Heart left ventricle (tissue), 16 donors: ENCODE measurements at places on chromosomes 5 and 9. TPM values are rescaled to one million over a fixed set of nuclear protein-coding genes. Genes with fewer than 3 reads are reported as not detected.

The SLCO6A1 gene
- not detected for polyA plus RNA-seq

The SCAMP1 gene
- 6.9 TPM for polyA plus RNA-seq

The OSMR gene
- 4.2 TPM for polyA plus RNA-seq

The GCNT1 gene
- polyA plus RNA-seq: 0.76 TPM

The PCDHB7 gene
- polyA plus RNA-seq: 0.19 TPM

The ARID3C gene
- polyA plus RNA-seq: not detected

The C5orf63 gene
- polyA plus RNA-seq: 5.3 TPM

The FGD3 gene
- 1.6 TPM for polyA plus RNA-seq

The ZNF346 gene
- 4.4 TPM for polyA plus RNA-seq

The DYNC2I2 gene
- 65.7 TPM for polyA plus RNA-seq

The GABRP gene
- 0.22 TPM for polyA plus RNA-seq

The HINT1 gene
- 286 TPM for polyA plus RNA-seq

The OCLN gene
- 2.1 TPM for polyA plus RNA-seq

The MOB3B gene
- polyA plus RNA-seq: 0.95 TPM

The AGXT2 gene
- not detected for polyA plus RNA-seq

The PFN3 gene
- not detected for polyA plus RNA-seq

The ELAVL2 gene
- not detected for polyA plus RNA-seq

The OTULINL gene
- 1.00 TPM for polyA plus RNA-seq

The PPP3R2 gene
- polyA plus RNA-seq: not detected

The DNAI1 gene
- not detected for polyA plus RNA-seq

The FOXD4L4 gene
- polyA plus RNA-seq: not detected

The TMEM252 gene
- not detected for polyA plus RNA-seq

The ANGPTL2 gene
- 17.0 TPM for polyA plus RNA-seq

The LMAN2 gene
- polyA plus RNA-seq: 43.3 TPM

The CER1 gene
- not detected for polyA plus RNA-seq

The LEAP2 gene
- 2.0 TPM for polyA plus RNA-seq

The LECT2 gene
- polyA plus RNA-seq: not detected

The CACNA1B gene
- polyA plus RNA-seq: 0.08 TPM

The MUSK gene
- polyA plus RNA-seq: 0.23 TPM

The SVEP1 gene
- polyA plus RNA-seq: 0.85 TPM

The ADGRV1 gene
- polyA plus RNA-seq: not detected

The VCAN gene
- 4.8 TPM for polyA plus RNA-seq

The SPATA31D4 gene
- polyA plus RNA-seq: not detected

The FBP2 gene
- polyA plus RNA-seq: not detected

The MARVELD2 gene
- polyA plus RNA-seq: 0.55 TPM

The INSL6 gene
- polyA plus RNA-seq: not detected

The FKBP15 gene
- 16.1 TPM for polyA plus RNA-seq

The TLX3 gene
- not detected for polyA plus RNA-seq
